ENCODE measurements at places on chromosomes 5 and 9.
A peak's percentile ranks its signal among the peaks of the same experiment; 100 is the strongest.

DNA sequence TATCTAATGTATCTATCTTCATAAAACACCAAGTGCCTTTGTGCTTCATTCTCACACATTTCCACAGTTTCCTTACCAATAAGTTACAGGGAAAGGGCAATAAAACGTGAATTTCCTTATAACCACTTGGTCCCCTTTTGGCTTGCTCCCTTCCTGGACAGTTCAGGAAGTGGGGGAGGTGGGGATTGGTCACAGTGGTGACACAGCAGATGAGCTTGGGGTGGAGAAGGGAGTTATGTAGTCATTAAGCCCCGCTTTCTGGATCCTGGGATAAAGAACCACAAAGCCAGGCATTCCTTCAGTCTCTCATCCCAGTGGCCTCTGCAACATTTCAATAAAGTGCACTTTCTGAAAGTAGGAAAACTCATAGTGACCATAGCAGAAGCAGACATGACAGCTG lies 47.1 kb upstream of the FYB1 start:
- no peak for DNase-seq

GRCh38 chr9:123568691-123569688 lies 213.0 kb downstream of the CRB2 start:
- DNase-seq = peak; percentile 53

DNA sequence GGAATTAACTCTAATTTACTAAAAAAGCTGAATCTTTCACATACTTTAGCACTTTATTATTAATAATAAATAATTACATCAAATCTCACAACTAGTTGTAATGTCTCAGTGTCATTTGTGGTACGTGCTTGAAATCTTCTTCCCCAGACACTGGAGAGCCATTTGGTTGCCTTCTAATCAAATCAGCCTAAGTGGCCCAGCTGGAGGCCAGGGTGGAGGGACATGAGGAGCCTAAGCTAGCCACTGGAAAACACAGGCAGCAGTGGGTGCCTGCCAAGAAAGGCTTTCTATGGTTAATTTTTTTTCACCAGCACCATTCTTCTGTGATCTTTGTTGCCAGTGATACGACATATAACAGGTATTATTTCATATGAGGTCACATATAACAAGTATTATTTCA lies 117.0 kb downstream of the ERCC6L2 start:
- DNase-seq = peak; percentile 28

- no peak for DNase-seq
These were observed 153.2 kb downstream of the TARS1 start for GRCh38 chr5:33594006-33594405.

DNA sequence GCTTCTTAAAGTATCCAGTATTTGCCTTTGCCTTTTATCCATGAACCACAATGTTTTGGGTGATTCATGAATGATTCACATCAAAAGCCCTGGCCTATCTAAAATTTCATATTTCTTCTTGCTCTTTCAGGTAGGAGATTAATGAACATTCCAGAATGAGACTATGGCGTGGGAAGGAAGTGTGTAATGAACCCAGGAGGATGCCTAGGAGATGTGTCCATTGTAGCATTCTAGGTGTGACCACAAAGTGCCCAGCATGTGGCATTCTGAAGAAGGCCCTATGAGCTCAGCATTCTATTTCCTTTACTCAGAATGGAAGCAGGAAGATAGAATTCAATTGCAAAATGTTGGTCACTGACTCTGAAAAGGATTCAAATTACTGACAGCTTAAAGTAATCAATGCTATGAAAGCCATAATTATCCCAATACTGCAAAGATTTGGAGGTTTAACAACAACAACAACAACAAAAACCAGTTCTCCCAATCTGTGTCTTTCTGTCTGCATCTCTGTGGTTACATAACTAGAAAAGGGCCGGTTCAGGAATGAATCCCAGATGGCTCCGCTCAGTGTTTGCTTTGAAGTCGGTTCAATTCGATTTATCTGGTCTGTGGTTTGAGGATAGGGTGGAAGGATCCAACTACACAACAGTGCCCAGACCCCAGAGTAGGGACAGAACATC lies 126.7 kb downstream of the FOXD1 start:
- no peak for DNase-seq

- no peak for DNase-seq
These were observed 192.3 kb upstream of the GDNF start for GRCh38 chr5:38032149-38032548.

GRCh38 chr9:133874060-133874657 lies 118.0 kb downstream of the VAV2 start:
- no peak for DNase-seq

Measured in NCI-H1092 treated with DMSO at 0.1 percent for 48 hours (cell line).